ENCODE measurements at places on chromosomes 2 and 18.

DNA sequence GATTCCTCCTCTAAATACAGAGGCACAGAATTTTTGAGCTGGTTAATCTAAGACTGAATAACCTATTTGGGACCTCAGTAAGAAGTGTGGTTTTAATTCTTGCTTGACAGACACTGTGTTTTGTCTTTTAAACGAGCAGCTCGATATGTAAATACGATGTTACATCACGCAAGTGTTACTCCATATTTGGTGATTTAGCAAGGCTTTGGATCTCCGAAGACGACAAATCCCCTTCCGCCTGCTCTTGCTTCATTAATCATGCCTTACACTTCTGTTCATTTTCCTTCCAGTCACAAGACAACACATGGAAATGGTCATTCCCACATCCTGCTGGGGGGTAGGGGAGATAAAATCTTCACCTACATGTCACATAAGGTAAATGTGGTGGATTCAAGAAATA, 9.4 kb downstream of the BCL11A start:
- no peak for DNase-seq

DNA sequence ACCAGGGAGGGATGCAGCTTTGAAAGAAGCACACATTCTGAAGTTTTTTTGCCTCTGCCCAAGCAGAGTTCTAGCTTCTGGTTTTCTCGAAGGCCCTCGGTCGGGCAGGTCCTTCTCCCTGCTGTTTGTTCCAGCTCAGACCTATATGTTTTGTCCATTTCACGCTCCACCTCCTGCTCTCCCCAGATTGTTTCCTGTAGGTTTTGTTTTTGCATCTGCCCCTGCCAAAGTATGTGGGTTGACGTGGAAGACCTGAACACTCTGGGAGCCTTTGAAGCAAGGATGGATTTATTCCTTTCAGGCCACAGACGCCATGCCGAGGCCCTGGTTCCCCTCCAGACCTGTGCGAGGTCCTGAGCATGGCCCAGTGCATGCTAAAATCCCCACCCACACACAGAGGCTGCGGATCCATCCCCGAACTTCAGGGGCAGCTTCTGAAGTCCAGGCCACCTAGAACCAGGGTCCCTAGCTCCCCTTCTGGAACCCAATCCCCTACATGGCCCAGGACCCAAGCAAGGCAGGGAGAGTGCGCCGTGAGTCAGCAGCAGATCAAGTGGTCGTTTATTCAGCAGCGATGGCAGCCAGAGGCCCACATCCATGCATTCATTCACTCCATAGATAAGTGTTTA, 205.4 kb downstream of the KLHL29 start:
- no peak for DNase-seq

- DNase-seq = no peak
These were observed 20.4 kb downstream of the PPM1B start for GRCh38 chr2:44189104-44189503.

DNA sequence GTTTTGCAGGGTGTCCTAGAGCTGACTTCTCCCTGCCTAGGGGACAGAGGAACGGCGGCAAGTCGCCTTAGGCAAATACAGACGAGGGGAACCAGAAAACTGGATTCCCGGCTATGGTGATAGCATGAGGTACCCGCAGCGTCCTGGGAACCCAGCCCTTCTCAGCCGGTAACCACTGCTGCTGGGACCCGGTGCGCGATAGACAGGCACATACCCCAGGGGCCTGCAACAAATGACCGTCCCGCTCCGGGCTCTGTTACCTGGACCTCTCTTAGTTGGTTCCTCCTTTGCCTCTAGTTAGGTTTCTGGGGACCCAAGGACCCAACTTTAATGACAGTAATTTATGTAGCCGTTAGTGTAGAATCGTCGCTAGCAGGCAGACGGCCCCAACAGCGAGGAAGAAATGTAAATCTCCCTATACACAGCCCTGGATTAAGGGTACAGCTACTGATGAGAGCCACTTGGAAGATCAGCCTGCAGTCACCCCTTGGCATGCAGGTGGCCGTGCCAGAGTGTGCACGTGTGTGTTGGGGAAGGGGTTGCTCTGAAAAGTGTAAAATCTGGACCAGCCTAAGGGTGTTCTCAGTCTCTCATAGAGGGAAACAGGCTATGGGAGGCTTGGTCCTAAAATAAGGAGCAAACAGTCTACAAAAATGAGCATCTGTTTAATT, 819 bp upstream of the SERPINE2 start:
- no peak for DNase-seq

Measured in stimulated activated CD8-positive, alpha-beta memory T cell treated with anti-CD3 and anti-CD28 coated beads, Interleukin-4, amount 100 ng/mL, for 48 hours (primary cell).